Testis (tissue), 5 donors: ENCODE measurements at places on chromosomes 6 and 20. TPM values are rescaled to one million over a fixed set of nuclear protein-coding genes. Genes with fewer than 3 reads are reported as not detected.

- H3K27me3 ChIP-seq, result no peaks in the 10 kb centered on the region
- no peaks in the 10 kb centered on the region for H3K4me1 ChIP-seq
- H3K36me3 ChIP-seq, result no peaks in the 10 kb centered on the region
- no peak overlapping the region for H3K27ac ChIP-seq
Observed at GRCh38 chr20:47535088-47535487, 33.4 kb downstream of the NCOA3 start.

- H3K27ac ChIP-seq, result peak overlapping the region; percentile 31
- no peaks in the 10 kb centered on the region for H3K27me3 ChIP-seq
- no peaks in the 10 kb centered on the region for H3K4me1 ChIP-seq
- DNase-seq, result peak; percentile 77
Observed at GRCh38 chr6:53651205-53651763, 14.3 kb downstream of the KLHL31 start.

DNA sequence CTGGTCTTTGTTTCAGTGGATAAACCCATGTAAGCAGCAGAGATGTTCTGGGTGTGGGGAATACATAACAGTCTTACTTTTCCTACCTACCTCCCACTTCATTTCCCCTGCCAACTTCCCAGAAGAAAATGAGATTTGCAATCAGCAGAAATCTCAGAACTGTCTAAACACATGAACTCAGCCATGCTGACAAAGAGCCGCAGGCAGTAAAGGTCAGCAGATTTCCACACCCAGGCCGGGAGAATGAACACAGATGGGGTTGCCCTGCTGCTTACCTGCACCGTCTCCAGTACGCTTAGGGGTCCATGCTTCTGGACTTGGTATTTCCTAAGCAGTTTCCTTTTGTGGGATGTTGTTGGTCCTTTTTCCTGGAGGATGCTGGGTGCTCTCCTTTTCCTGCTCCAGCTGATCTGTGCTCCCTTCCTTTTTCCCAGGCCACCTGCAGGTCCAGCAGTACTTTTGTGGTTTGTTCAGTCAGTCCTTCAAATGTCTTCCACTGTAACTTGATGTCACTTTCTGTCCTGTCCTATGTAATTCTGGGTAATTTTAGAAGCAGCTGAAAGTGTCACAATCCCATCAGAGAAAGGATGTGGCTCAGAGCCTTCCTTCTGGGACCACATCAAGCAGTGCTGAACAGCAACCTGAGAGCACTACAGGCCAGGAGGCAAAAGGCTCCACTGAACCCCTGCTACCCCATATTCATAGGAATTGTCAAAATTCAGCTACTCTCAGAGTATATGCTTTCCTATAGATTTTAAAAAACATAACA, 129.0 kb downstream of the CEP57L1 start:
- H3K4me3 ChIP-seq, result no peak overlapping the region
- peaks cover 4% of the 10 kb centered on the region for H3K4me1 ChIP-seq
- no peak for DNase-seq
- no peaks in the 10 kb centered on the region for H3K36me3 ChIP-seq

DNA sequence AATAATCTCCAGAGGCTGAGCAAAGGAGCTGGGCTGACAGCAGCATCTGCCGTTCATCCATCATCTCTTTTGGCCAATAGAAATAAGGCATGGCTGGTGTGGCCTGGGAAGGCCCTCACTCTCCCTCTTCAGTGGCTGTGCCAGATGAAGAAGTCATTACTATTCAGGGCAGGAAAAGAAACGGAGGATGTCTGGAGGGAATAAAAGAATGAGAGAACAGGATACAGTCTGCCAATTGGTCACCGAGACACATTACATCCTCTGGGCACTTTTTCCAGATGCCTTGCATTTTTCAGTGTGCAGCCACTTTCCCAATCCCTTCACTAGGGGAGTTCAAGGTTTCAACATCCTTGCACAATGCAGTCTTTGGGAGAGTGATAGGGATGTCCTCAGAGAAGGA, 32.2 kb upstream of the VGLL2 start:
- no peaks in the 10 kb centered on the region for H3K36me3 ChIP-seq
- H3K27ac ChIP-seq, result no peak overlapping the region
- no peaks in the 10 kb centered on the region for H3K4me1 ChIP-seq
- DNase-seq, result no peak
- H3K27me3 ChIP-seq, result no peaks in the 10 kb centered on the region

DNA sequence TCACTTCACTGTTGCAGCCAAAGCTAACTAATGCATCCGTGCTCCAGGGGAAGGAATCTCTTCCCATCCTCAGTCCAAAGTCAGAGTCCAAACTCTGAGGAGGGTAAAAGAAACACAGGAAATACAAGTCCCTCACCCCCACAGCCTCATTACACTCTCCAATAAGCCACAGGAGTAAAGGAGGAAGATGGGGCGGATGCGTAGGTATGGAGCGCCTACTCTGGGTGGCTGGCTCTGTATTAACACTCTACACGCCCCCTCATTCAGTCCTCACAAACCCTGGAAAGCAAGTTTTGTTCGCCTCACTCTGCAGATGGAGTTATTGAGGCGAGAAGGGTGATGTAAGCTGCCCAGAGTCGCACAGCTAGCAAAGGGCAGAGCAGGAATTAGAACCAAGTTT, 242.9 kb downstream of the NRN1 start:
- peaks cover 15% of the 10 kb centered on the region for H3K4me1 ChIP-seq
- no peaks in the 10 kb centered on the region for H3K36me3 ChIP-seq
- H3K27ac ChIP-seq, result no peak overlapping the region

DNA sequence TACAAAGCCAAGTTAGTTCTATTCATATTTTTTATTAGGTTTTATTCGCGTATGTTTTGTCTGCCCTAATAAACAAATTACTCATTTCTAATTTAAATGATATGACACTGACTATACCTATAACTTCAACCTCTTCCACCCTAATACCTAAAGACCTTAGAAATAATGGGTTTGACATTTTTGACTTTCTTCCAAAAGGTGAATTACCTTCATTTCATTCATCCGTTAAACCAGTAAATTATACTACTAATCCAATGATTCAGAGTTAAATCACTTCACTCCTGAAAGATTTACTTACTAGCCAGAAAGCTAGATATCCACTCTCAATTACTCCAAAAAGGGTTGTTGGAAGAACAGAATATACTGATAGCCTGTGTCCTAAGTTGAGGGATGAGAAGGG, 5.2 kb downstream of the MRPS10 start:
- no peaks in the 10 kb centered on the region for H3K36me3 ChIP-seq
- H3K4me3 ChIP-seq, result no peak overlapping the region
- H3K27me3 ChIP-seq, result no peaks in the 10 kb centered on the region
- DNase-seq, result no peak

DNA sequence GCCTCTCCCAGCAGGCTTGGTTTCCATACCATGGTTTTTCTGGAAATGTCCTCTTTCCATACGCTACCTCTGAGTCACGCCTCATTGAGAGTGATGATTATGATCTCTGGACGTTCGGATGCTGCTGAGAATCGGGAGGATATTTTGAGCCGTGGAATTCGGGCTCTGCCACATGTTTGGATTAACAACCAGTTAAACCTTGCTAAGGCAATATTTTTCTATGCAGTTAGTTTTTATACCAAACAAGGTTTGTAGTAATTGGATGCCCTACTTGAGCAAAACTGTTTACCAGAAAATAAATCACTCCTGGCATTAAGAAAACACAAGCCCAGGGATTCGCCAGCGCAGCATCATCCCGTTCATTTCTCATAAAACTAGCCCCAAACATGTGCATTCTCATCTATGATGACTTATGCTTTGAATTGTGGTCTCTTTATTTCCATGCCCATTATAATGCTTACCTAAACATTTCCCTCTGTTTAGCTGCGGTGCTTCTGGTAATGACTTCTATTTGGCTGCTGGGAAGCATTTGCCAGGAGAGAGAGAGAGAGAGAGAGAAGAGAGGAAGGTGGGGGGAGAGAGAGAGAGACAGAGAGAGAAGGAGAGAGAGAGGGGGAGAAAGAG, 198.9 kb downstream of the CLIC5 start:
- DNase-seq, result no peak
- H3K4me1 ChIP-seq, result no peaks in the 10 kb centered on the region
- H3K36me3 ChIP-seq, result no peaks in the 10 kb centered on the region
- no peak overlapping the region for H3K27ac ChIP-seq
- H3K4me3 ChIP-seq, result no peak overlapping the region
- H3K27me3 ChIP-seq, result no peaks in the 10 kb centered on the region

DNA sequence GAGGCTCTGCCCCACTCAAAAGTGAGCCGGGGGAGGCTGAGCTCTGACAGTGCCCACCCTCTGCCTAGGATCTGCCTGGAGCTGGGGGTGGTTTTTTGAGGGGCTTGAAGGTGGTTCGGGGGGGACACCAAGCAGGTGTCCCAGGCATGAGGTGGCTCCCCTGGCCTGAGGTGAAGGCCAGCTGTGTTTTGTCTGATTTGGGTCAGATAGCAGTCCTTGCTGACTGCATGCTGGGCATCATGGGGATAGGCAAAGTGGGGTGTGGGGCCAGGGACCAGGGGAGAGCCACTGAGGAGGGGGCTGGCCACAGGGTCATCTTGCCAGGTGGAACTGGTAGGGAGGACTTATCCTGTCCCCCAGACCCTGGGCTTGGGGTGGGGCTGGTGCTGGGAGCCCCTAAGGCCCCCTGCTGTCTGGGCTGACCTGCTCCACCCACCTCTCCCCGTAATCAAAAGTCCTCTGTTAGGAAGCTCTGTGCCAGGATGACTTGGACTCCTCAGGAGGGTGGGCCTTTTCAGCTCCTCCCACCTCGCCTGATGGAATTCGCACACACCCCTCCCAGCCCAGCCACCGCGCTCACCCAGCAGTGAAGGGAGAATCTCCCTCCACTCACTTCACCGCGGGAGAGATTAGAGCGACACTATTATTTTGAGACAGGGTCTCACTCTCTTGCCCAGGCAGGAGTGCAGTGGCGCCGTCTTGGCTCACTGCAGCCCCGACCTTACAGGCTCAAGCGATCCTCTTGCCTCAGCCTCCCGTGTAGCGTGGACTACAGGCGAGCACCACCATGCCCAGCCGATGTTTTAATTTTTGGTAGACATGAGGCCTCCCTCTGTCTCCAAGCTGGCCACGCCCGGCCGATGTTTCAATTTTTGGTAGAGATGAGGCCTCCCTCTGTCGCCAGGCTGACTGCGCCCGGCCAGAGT, 1.5 kb upstream of the COL9A3 start:
- DNase-seq, result no peak
- no peaks in the 10 kb centered on the region for H3K36me3 ChIP-seq

- no peaks in the 10 kb centered on the region for H3K27me3 ChIP-seq
- no peaks in the 10 kb centered on the region for H3K36me3 ChIP-seq
- DNase-seq, result no peak
- no peaks in the 10 kb centered on the region for H3K4me1 ChIP-seq
Observed at GRCh38 chr6:10582774-10583508, 61.8 kb downstream of the GCNT2 start.

DNA sequence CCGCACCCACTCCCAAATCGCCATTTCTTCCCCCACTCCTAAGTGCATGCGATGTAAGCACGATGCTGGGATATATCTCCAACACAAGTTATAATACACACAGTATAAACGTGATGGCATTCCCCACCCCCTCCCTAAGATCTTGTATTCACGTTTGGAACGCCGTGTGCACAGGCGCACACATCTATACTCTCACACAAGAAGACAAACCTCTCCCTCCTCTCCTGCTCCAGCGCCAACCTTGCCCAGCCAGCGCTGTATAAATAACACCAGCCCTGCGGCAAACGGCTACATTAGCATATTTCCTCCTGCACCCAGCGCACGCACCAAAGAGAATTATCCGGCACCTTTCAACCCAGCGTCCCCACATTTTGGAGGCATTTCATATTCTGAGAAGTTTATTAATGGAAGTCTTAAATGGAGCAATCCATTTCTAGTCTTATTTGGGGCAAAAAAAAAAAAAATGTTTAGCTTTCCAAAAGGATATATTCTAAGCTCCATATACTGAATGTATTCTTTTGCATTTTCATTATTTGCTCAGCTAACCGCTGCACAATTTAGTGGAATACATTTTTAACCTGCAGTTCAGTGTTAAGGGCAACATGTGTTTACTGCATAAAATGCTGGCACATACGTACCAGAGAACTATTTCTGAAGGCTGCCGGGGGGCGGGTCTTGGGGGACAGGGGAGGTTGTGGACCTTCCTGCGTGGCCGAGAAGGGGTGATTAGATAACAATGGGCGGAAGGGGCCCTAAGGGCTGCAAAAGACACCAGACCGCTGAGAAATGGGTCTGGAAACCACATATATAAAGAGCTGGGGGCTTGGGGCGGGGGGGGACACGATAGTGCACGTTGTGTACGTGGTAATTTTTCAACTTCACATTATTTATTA, 1.1 kb upstream of the SLC22A23 start:
- H3K27ac ChIP-seq, result no peak overlapping the region
- peak; percentile 28 for DNase-seq
- no peaks in the 10 kb centered on the region for H3K36me3 ChIP-seq
- H3K27me3 ChIP-seq, result no peaks in the 10 kb centered on the region
- peaks cover 9% of the 10 kb centered on the region for H3K4me1 ChIP-seq
- peak overlapping the region; percentile 50 for H3K4me3 ChIP-seq

DNA sequence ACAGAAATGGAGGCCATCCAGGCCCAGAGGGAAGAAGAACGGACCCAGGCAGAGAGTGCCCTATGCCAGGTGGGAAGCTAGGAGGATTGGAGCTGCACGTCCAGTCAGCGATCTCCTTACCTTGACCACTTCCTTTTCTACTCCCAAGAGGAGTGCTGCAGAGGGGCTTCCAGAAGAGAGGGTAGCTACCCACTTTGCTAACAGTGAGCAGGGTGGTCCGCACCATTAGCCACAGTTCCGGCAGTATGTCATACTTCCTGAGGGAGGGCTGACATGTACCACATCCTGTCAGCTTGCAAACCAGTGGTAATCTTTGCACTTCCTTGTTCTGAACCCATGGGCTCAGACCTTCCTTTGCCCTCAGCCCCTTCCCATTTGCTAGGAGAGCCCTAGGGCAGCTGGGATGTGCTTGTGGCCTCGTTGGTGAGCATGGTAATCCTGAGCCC, 35.4 kb downstream of the CEP250 start:
- no peaks in the 10 kb centered on the region for H3K4me1 ChIP-seq
- no peaks in the 10 kb centered on the region for H3K36me3 ChIP-seq
- H3K27me3 ChIP-seq, result no peaks in the 10 kb centered on the region
- H3K4me3 ChIP-seq, result no peak overlapping the region

DNA sequence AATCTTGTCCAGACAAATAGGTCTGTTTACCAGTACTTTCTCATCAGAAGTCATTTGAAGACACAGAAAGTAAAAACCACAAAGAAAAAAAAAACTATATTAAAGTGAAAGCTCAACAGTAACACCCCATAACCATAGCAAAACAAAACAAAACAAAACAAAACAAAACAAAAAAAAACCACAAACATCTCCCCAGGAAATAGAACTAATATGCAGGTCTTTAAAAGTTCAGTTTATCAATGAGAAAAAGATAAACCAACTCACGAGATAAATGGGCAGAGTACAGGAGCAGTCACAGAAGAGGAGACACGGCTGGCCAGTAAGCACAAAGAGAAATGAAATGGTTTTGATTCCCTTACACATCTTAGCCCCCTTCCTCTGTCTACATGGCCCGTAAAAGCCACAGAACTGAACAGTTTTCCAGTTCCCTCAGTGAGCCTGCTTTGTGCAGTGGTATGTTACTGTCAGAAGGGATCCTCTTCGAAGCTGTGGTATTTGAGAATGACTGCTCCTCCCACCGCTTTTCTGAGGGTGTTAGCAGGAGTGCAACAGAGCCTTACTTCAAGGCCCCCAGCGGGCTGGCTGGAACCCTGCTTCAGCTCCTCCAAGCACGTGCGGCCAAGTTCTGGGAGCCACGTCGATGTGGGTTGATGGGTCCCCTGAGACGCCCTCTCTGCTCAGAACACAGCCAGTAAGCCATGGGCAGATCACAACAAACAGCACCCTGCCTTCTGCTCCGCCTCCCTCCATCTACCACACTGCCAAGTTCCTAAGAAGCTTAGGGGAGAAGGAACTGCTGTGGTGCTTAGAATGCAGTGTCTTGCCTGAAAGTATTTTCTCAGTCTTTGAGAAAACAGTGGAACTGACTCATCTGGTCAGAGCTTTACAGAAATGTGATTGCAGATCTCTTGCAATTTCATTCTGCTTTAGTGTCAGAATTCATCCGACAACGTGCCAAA, 14.0 kb downstream of the UST start:
- H3K4me3 ChIP-seq, result no peak overlapping the region
- no peaks in the 10 kb centered on the region for H3K36me3 ChIP-seq
- peak; percentile 88 for DNase-seq
- peak overlapping the region; percentile 59 for H3K27ac ChIP-seq

Gene RIPOR3
- 11.3 TPM for polyA plus RNA-seq
